Sigmoid colon (tissue), 7 donors: ENCODE measurements at places on chromosomes 13 and 19. TPM values are rescaled to one million over a fixed set of nuclear protein-coding genes. Genes with fewer than 3 reads are reported as not detected.
A peak's percentile ranks its signal among the peaks of the same experiment; 100 is the strongest.

The PNMA8B gene
- 1.9 TPM for total RNA-seq

DNA sequence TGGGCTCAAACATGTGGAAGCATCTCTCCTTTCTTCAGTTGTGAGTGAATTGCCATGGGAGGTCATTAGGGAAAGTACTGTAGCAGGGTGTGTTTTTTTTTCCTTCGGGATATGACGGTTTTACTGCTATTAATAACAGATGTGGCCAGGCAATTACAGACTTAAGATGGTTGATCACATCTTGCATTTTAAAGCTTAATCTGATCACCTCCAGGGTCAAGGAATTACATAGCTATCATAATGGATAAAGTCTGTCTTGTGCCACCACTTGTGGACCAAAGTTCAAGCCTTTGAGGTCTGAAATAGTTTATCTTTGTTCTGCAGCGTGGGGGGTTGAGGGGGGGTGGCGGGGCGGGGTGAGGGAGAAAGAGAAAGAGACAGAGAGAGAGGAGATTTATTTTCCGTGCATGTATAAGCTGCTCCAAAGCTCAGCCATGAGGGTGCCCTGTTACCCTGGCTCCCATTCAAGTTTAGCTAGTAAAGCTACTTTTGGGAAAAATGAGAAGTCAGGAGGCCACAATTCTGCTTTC lies 5.5 kb upstream of the SERP2 start:
- no peak for DNase-seq

DNA sequence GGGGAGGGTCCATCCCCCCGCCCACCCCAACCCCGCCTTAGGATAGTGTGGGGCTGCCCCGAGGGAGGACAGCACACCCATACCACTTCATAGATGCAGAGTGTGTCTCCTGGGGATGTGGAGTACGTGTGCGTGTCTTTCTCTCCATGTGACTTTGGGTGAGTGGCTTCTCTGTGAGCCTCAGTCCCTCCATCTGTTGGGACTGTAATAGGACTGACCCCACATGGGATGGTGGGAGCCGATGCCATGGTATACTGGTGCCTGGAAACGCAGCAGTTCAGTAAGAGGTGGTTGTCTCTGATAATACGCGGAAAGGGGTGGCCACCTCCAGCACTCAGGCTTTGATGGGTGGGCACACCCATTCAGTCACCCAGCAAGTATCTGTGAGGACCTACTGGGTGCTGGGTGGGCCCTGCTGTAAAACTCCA lies 816 bp upstream of the PRKD2 start:
- peak; percentile 64 for DNase-seq

DNA sequence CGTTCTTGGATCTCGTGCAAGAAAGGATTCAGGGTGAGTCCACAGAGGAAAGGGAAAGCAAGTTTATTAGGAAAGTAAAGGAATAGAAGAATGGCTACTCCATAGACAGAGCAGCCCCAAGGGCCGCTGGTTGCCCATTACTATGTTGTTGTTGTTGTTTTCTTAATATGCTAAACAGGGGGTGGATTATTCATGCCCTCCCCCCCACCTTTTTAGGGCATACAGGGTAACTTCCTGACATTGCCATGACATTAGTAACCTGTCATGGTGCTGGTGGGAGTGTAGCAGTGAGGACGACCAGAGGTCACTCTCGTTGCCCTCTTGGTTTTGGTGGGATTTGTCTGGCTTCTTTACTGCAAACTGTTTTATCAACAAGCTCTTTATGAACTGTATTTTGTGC lies 29.1 kb upstream of the PCDH9 start:
- no peak for DNase-seq

The TUBA3C gene
- not detected for total RNA-seq

The ZNF414 gene
- total RNA-seq: 11.9 TPM

The ZNF547 gene
- 3.5 TPM for total RNA-seq

DNA sequence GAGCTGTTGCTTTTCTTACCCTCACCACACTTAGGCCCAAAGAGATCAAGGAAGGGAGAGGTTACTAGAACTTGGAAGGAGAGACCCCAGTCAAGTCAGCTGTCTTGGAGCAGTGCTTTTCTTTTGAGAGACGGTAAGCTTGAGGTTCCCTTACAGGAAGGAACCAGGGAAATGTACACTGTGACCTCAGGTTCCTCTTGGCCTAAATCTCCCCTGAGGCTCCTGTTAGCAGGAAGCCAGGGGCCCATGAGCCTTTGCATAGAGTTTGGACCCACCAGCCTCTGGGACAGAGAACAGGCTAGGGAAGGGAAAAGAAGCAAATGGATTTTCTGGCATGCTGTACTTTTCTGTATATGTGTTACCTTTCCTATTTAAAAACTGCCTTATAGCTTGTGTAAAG lies 5.9 kb upstream of the GPR18 start:
- no peak for DNase-seq

GRCh38 chr13:112244061-112244460 lies 132.1 kb upstream of the SPACA7 start:
- no peak for DNase-seq

GRCh38 chr13:100921139-100921538 lies 246.5 kb upstream of the TMTC4 start:
- no peak for DNase-seq

DNA sequence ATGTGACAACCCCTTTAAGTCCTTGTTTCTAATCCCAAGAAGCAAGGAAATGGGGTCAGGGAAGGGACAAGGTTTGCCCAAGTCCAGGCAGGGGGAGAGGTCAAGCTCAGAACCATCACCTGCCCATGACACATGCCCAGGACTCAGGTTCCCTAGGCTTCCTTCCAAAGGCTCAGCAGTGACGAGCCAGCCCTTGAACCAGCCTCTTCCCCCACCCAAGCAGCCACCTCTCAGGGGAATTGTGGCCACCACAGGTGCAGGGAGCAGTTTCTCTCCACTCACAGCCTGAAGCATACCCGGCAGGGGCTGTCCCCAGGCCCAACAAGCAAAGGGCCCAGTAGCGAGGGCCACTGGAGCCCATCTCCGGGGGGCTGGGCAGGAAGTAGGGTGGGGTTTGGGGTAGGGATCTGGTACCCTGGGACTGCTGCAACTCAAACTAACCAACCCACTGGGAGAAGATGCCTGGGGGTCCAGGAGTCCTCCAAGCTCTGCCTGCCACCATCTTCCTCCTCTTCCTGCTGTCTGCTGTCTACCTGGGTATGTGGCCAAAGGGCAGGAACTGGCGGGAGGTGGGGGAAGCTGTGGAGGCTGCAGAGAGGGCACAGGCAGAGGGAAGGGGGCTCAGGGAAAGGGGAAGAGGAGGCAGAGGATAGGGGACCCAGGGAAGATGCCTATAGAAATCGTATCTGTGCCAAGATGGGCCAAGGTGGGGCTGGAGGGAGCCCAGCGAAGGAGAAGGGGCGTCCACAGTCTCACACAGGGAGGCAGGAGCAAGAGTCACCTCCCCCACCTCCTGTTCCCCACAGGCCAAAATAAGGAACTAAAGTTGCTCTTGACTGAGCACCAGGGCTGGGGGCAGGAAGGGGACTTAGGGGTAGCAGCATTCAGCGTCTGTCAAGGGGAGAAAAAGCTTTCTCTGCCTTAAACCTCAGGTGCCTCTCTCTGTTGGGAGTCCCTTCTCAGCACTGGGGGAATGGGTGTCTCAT lies at the start of gene CD79A:
Gene CD79A, plus strand, starts transcription at position 433 of the 986 bp plus-strand sequence. Its CDS starts 26 bp downstream, at position 459.
- no peak for DNase-seq

DNA sequence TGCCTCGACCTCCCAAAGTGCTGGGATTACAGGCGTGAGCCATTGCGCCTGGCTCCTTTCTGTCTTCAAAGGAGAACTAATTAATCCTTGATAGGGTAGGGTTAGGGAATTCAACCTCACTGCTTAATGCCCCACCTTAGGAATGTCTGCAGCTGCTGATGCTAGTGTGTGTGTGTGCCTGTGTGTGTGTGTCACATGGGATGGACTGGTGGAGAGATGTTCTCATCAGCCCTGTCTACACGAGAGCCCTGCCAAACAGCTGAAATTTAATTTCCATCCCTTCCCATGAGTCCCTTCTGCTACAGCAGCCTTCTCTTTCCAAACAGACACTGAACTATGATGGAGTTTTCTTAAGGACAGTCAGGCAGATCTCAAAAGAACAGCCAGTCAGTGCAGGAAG lies 46.5 kb upstream of the CLDN10 start:
- no peak for DNase-seq

GRCh38 chr13:23087880-23088279 lies 92.9 kb upstream of the SGCG start:
- DNase-seq: no peak

GRCh38 chr13:66528944-66529576 lies 701.1 kb downstream of the PCDH9 start:
- DNase-seq: no peak

GRCh38 chr13:110687736-110688135 lies 18.2 kb downstream of the CARS2 start:
- DNase-seq: no peak

The KIR2DL4 gene
- total RNA-seq: not detected

GRCh38 chr19:35612559-35613321 lies at the start of gene HAUS5:
Gene HAUS5 (plus strand): TSS chr19:35612735. CDS start chr19:35612795, 60 bp downstream.
- DNase-seq: peak; percentile 96

DNA sequence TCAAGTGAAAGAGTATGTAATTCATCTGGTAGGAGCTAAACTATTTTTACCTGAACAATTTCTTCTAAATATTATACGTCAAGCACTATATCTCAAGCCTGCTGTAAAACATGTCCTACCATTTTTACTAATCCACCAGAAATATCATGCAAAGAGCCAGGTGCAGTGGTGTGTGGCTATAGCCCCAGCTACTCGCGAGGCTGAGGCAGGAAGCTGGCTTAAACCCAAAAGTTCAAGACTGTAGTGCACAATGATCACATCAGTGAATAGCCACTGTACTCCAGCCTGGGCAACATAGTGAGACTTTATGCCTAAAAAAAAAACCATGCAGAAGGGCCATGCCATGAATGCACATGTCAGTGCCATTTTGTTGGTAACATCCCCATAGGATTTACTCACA lies 20.7 kb upstream of the CLN5 start:
- no peak for DNase-seq

DNA sequence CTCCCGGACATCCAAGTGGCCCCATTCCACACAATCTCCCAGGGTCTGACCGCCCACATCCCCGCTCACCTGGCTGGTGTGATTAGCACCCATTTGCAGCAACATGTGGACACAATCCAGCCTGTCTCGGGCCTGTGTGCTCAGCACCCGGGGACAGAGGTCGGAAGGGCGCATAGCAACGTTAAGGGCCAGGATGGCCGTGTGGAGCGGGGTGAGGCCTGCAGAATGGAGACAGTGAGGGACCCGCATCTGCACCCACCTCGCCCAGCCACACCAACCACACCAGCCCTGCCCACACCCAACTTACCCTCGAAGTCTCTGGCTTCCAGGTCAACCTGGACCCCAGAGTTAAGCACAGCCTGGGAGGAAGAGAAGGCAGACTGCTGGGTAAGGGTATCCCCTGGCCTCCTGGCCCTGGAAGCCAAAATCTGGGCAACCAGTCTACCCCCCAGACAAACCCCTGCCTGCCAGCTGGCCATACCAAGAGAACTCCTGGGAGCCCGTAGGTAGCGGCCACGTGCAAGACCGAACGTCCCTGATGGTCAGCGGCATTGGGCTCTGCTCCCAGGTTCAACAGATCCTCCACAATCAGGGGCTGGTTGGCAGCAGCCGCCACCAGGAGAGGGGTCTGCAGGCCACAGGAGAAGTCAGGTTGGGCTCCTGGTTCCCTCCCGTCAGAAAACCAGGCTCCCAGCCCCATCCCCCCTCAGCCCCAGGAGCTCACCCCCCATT lies 4.3 kb downstream of the NFKBID start:
- no peak for DNase-seq

- no peak for DNase-seq
Observed at GRCh38 chr19:4007836-4008539, 452 bp downstream of the PIAS4 start.

DNA sequence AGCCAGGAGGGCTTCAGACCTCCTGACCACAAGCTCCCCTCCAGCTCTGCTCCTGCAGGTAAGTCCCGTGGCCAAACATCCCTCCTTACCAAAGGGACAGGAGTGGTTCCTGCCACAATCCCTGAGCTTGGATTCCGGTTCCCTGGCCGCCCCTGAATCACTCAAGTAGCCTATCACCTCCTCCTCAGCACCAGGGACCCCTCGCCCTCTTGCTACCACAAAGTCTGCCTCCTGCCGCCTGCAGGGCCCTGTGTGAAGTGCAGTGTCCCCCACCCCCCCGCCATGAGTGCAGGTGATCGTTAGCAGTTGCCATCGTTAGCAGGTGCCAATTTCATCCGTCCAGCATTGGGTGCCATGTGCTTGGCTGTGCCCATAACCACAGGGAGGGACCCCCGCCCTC lies 40.8 kb upstream of the RANBP3 start:
- DNase-seq: peak; percentile 57

- no peak for DNase-seq
Observed at GRCh38 chr13:78625384-78625783, 22.0 kb upstream of the POU4F1 start.
